ENCODE measurements at places on chromosomes 13 and 19.

GRCh38 chr13:25493931-25494640 lies 122.3 kb downstream of the ATP8A2 start:
- no peak for DNase-seq

DNA sequence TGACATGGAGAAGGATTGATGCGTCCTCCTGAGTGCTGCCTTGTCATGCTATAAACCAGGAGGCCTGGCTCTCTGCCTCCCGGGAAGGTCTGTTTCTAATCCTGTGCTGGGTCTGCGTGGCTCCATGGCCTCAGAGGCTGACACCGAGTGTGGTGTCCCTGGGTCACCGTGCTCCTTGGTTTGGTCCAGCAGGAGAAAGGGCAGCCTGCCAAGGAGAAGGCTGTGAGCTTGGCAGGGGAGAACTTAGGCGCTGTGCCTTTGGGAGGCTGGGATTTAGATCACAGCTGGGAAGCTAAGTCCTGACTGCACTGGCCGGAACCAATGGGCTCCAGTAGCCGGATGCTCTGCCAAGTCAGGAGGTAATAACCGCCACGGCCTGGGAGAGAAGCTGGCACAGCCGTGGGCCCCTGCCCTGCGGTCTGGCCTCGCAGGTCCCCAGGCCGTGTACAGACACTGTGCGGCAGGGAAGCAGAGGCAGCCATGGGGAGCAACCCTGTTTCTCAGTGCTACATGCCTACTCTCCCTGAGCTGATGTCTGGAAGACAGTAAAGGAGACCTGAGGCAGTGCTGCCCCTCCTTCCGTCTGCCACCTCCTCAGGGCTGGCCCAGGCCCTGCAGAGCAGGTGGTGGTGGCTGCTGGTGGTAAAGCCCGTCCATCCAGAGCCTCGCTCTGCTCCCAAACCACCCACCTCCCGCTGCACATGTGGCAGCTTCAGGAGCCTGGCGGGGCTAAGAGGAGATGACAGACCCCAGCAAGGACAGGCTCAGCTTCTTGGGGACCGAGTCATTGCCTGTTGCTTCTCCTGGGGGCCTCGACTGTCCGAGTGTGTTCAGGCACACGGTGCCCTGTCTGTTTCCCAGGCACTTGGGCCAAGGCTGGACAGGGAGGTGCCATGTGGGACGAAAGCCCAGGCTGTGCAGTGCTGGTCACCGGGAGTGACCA lies 44.9 kb downstream of the C13orf46 start:
- no peak for DNase-seq

- no peak for DNase-seq
These were observed 3.0 kb downstream of the CD209 start for GRCh38 chr19:7744199-7744786.

DNA sequence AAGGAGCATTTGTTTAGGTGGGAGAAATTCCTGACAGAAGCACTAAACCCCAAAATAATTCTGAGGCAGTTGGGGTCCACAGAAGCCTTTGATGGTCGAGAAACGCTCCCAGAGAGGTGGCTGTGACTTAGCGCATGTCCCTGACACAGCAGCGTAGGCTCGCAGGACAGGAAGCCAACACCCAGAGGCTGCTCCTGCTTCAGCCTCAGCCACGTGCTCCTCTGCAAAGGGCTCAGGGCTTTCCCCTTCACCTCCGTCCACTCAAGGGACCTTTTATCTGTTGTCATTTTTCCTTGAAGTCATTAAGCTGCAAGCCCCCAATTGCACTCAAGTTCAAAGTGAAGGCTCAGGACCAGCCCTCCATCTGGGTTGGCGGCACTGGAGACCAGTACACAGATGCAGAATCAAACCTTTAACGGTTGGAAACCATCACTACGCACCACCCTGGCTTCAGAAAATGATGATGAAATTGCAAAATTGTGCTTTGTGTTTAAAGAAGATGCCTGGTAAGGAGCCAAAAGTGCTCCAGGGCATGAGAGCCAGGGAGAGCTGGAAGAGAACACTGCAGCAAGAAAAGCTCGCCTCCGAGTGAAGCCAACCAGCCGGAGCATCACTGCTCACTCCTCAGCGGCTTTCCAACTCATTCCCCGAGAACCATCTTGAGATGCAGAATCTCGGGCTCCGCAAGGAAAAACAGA lies 219.6 kb downstream of the RAP2A start:
- DNase-seq: no peak

- DNase-seq: no peak
These were observed 2.0 kb downstream of the GPR108 start for GRCh38 chr19:6735181-6735911.

DNA sequence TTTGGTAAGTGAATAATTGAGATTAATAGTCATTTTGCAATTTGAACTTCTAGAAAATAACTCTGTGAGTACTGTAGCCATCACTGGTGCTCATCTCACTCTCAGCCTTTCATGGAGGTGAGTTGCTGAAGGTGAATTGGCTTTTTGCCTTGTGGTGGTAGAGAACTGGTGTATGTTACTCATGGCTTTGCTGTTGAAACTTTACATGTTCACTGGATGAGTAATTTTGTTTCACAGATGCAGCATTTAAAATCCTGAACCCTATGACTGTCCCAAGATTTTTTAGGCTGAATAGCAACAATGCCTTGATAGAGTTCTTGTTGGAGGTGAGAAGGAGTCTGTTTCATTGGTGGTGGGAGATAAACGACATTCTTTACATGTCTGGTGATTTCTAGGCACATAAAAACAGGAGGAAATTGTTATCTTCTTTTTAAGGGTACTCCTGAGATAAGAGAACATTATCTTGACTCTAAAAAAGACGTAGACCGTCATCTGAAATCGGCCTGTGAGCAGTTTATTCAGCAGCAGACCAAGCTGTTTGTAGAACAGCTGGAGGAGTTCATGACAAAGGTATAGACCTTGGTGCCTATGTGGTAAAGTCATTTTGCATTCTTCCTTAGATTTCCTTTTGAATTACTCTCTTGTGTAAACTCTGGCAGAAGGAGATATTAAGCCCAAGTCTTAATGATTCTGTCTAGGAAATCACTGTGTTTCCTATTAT lies 53.9 kb downstream of the COG3 start:
- DNase-seq: no peak

DNA sequence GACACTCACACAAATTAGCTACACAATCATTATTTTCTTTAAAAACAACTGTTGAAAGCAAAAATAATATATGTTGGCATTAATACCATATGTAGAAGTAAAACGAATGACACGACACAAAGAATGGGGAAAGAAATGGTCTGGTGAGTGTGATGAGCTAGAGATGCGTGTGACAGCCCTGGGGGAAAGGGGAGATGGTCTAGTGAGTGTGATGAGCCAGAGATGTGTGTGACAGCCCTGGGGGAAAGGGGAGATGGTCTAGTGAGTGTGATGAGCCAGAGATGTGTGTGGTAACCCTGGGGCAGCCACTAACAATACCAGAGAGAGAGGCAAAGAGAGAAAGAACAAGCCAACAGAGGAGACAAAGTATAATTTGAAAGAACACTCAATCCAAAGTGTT lies 22.3 kb upstream of the LAMP1 start:
- DNase-seq: no peak

- no peak for DNase-seq
These were observed 32.2 kb upstream of the TEX29 start for GRCh38 chr13:111288276-111288675.

DNA sequence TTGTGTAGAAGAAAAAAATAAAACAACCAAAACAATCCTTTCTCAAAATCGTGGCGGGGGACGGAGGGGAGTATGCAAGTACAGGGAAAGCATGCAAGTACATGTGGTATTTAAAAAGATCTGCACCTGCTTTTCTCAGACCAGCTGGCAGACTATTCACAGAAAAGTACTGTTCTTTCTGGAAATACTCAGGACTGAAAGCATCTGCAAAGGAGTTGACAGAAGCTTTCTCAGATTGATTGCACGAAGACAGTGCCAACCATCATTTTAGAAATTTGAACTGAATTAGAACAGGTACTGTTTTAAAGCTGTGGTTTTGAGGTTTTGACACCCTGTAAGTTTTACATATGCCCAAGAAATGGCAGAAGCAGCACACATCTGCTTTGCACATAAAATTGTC lies 19.8 kb upstream of the PCDH8 start:
- DNase-seq: no peak

- DNase-seq: no peak
These were observed 5.2 kb downstream of the PLEKHJ1 start for GRCh38 chr19:2230807-2231533.

DNA sequence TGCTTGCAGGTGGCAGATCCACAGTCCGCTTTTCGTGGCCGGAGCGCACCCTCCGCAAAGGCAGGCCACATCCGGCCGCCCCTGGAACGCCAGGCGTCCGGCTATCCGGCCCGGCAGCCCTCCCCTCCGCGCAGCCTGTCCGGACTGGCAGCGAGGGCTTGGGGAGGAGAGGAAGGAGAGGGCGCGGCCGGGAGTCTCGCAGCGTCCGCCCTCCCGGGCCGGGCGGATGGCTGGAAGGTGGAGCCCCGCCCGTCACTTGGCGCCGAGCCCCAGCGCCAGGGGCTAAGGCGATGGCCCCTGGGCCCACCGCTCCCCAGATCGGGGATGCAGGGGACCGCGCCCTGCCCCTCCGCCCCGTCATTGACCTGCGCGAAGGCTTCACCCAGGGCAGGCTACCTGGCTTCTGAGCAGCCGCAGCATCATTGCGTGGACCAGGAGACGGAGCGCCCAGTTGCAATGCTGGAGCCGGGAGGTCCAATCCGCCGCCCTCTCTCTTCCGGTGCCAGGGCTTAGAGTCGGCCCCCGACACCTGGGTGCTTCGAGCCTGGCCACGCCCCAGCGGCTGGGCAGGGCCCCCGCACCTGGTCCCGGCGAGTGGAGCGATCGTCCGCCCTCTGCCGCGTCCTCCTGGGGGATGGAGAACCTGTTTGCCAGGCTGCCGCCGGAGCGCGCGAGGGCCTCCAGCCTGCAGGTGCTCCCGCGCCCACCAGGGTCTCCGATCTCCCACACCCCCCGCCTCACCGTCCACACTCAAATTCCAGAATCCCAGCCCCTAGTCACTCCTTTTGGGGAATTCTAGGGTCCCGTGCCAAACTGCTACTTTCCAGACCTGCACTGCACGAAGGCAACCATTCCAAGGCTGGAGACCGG lies at the start of gene FUT1:
FUT1 (minus strand) TSS at position 146 of the 870 bp plus-strand sequence. CDS start 1,360 bp downstream, outside the sequence.
- peak; percentile 78 for DNase-seq

DNA sequence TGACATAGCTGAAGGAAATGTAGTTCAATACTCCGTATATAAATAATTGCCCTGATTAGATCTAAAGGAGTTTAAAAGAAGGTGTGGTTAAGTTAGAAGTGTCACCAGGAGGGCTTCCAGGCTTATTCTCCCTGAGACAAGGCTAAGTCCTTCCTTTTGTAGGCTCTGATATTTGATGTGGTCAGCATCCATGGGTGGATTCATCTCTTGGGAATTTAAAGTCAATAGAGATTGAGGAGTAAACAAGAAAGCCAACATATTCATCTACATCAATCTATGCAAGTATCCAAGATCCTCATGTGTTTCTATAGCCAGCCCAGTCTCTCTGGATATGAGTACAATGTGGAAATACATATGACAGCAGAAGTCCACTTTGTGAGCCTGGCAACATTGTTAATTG lies 76.8 kb downstream of the KCTD12 start:
- no peak for DNase-seq

GRCh38 chr13:75648446-75648845 lies 12.3 kb downstream of the LMO7 start:
- DNase-seq: no peak

DNA sequence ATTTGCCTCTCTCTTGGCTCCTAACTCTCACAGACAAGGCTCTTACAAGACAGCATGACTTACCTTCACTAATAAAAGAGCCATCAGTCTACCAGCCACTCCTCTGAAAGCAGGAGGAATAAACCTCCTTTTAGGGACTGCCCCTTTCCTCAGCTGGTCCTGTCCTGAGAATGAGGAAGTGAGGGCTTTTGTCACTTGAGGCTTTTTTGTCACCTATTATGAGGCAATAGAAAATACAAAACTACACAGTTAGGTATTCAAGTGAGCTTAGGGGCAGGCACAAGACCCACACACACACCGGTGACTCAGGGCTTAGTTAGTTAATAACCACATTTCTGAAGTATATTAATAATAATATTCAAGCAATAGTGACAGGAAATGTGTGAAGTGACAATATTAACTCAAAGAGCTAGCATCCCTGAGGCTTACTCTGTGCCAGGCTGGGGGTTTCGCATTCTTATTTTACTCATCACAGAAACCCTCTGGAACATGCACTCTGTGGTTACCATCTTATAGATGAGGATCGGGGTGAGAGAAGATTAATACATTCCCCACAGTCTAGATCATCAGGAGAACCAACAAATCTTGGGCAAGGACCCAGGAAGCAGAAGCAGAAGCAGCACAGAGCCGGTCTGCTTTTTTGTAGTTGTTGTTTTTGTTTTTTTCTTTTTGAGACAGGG lies 379.9 kb downstream of the LIG4 start:
- peak; percentile 2 for DNase-seq

GRCh38 chr13:39259371-39260140 lies 221.3 kb downstream of the NHLRC3 start:
- no peak for DNase-seq

DNA sequence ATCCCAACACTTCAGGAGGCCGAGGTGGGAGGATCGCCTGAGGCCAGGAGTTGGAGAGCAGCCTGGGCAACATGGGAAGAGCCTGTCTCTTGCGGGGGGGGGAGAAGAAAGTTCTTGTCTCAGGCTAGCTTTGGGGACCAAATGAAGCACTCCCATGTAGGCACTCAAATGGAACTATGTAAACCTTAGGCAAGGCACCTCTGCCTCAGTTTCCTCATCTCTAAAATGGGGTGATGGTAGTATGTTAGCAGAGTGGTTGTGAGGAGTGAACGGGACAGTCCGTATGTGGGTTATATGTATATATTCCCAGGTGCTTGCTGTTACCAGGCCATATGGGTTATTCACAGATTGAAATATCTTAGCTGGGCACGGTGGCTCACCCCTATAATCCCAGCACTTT lies 6.5 kb upstream of the DLL3 start:
- DNase-seq: no peak

DNA sequence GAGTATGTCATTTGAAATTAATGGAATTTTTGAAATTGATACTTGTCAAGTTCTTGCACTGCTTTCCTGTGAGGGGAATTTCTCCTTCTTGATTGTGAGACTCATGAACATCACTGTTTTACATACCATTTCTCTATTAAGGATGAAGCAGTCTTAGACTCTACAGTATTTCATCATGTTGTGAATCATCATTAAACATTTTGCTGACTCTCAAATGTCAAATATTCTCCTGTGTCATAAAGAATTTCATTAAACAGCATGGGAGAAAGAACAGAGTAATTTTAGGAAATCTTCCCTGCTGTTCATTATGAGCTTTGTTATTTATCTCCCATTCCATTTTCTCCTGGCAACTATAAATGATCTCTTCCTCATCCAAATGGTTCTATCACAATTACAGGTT lies 729.0 kb downstream of the PCDH9 start:
- no peak for DNase-seq
